ENCODE measurements at places on chromosomes 16 and 17.

- H3K27me3 ChIP-seq: peaks cover 92% of the 10 kb centered on the region
- H3K4me1 ChIP-seq: no peaks in the 10 kb centered on the region
- H3K4me3 ChIP-seq: no peak overlapping the region
- peaks cover 9% of the 10 kb centered on the region for H3K36me3 ChIP-seq
- no peak overlapping the region for H3K27ac ChIP-seq
Observed at GRCh38 chr17:6780886-6781285, 4.9 kb downstream of the FBXO39 start.

- ATAC-seq: no peak
- H3K4me1 ChIP-seq: peaks cover 23% of the 10 kb centered on the region
- H3K4me3 ChIP-seq: no peak overlapping the region
- H3K27me3 ChIP-seq: no peaks in the 10 kb centered on the region
- no peak overlapping the region for H3K27ac ChIP-seq
Observed at GRCh38 chr16:84555418-84556196, 51.1 kb upstream of the MEAK7 start.

DNA sequence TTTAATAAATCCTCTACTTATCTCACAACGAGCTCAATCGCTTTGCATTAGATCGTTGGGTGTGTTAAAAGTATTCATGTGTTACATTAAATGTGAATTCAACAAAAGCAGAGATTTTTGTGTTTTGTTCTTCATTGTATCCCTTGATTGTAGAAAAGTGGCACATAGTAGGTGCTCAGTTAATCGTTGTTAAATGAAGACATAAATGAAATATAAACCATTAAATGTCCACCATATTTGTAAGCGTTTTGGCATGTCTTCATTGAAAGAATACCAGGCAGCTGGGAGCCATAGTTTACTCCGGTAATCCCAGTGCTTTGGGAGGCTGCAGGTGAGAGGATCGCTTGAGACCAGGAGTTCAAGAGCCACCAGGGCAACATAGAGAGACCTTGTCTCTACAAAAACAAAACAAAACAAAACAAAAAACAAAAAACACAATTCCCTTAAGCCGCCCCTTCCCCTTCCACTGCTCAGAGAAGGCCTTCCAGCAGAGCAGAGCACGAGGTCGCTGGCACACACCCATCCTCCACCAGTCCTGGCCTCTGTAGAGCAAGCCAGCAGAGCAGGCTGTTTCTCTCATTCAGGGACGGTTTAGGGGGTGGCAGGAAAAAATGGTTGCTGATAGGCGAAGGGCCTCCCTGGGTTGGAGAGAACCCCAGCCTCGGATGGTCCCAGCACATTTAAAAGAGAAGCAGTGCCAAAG lies 673 bp upstream of the CHD9 start:
- peak overlapping the region; percentile 96 for H3K27ac ChIP-seq
- no peaks in the 10 kb centered on the region for H3K27me3 ChIP-seq

GRCh38 chr17:48647103-48647962 lies 21.2 kb upstream of the HOXB9 start:
- peak; percentile 35 for ATAC-seq
- H3K4me1 ChIP-seq: peaks cover 20% of the 10 kb centered on the region
- peaks cover 69% of the 10 kb centered on the region for H3K27me3 ChIP-seq
- H3K36me3 ChIP-seq: no peaks in the 10 kb centered on the region
- H3K4me3 ChIP-seq: peak overlapping the region; percentile 80

DNA sequence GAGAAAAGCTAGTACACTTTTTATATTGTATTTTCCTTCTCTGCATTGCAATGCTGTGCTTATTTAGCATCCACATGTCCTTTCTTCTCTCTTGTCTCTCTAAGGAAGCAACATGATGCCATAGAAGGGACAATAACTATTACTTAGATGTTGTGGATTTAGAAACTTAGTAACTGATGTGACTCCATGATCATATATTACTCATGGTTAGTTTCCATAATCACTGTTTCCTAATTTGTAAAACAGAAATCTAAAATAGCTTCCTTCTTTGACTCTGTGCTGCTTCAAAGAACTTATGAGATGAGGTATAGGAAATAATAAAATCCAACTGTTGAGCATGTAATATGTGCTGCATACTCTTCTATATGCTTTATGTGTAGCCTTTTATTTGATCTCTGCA lies 6.6 kb upstream of the ABCA5 start:
- peaks cover 23% of the 10 kb centered on the region for H3K27me3 ChIP-seq
- H3K27ac ChIP-seq: no peak overlapping the region
- H3K36me3 ChIP-seq: peaks cover 5% of the 10 kb centered on the region
- H3K4me3 ChIP-seq: no peak overlapping the region
- H3K4me1 ChIP-seq: peaks cover 6% of the 10 kb centered on the region
- ATAC-seq: no peak

DNA sequence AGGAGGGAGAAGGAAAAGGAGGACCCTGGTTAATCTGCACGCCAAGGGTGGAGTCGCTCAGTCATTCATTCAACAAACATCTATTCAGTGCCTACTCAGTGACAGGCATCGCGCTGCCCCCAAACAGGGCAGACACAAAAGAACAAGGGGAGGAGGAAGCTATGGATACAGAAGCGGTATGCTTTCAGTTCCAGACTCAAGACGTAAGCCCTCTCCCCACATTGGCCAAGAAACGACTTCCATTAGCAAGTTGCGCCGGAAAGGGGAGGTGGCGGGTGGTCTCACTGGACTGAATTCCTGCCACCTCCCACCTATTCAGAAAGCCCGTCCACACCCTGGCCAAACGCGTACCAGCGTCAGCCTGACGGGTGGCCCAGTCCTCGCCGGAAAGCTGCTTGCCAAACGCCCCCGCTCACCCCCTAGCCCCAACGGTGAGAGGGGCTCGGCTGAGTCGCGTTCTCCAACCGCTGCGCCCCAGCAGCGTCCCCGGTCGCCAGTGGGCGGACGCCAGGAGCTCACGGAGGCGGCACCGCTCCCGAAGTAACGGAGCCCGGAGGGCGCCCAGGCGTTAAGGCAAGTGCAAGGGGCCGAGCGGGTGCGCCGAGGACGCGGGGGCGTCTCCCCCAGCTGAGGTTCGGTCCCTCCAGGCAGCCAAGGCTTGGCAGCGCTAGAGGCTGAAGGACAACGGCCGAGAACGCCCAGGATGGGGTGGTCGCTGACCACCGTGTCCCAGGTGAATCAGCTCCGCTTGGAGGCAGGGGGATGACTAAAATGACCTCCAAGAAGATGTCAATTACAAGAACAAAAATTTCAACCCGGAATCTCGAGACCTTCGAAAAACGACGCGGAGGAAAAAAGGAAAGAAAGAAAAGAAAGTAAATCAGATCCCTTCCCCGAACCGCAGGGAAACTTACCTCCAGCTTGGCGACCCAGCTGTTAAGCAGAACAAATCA lies 470.7 kb downstream of the SOX9 start:
- no peak for ATAC-seq
- peaks cover 19% of the 10 kb centered on the region for H3K4me1 ChIP-seq
- peaks cover 62% of the 10 kb centered on the region for H3K27me3 ChIP-seq
- no peaks in the 10 kb centered on the region for H3K36me3 ChIP-seq
- H3K27ac ChIP-seq: no peak overlapping the region
- H3K4me3 ChIP-seq: peak overlapping the region; percentile 74

DNA sequence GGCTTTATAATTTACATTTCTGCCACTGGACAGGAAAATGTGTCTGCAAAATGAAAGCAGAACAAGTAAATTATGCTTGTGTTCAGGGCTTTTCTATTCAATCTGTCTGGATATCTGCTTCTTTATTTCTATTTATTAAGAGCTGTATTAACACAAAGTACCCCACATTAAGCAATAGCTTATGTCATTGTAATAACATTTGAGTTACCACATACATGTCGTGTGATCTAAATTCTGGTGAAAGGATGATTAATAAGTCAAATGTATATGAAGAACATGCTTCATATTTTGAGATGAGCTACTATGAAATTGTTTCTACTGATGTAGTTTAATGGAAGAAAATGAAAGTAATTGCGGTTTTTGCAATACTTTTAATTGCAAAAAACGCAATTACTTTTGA lies 238.2 kb downstream of the KCNJ2 start:
- no peak overlapping the region for H3K27ac ChIP-seq
- no peaks in the 10 kb centered on the region for H3K27me3 ChIP-seq
- H3K4me1 ChIP-seq: no peaks in the 10 kb centered on the region
- no peaks in the 10 kb centered on the region for H3K36me3 ChIP-seq
- H3K4me3 ChIP-seq: no peak overlapping the region

DNA sequence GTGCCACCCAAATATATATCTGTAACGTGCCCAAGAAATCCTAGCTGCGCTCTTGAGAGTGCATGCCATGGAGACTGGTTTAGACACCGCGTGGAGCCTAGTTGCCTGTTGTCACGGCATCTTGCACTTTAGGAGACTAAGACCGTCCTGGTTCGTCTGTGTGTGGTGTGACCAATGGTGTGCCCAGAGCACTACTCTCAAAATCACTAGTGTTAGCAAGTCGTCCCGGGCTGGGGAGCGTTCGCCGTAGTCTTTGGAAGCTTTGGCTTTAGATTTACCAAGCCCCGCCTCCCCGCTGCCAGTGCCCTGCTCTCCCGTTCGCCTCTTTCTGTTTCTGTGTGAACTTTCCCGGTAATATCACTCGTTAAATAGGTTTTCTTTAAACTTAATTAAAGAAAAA lies 27.0 kb downstream of the CLUH start:
- peaks cover 27% of the 10 kb centered on the region for H3K36me3 ChIP-seq
- H3K4me1 ChIP-seq: peaks cover 21% of the 10 kb centered on the region
- H3K27ac ChIP-seq: no peak overlapping the region

DNA sequence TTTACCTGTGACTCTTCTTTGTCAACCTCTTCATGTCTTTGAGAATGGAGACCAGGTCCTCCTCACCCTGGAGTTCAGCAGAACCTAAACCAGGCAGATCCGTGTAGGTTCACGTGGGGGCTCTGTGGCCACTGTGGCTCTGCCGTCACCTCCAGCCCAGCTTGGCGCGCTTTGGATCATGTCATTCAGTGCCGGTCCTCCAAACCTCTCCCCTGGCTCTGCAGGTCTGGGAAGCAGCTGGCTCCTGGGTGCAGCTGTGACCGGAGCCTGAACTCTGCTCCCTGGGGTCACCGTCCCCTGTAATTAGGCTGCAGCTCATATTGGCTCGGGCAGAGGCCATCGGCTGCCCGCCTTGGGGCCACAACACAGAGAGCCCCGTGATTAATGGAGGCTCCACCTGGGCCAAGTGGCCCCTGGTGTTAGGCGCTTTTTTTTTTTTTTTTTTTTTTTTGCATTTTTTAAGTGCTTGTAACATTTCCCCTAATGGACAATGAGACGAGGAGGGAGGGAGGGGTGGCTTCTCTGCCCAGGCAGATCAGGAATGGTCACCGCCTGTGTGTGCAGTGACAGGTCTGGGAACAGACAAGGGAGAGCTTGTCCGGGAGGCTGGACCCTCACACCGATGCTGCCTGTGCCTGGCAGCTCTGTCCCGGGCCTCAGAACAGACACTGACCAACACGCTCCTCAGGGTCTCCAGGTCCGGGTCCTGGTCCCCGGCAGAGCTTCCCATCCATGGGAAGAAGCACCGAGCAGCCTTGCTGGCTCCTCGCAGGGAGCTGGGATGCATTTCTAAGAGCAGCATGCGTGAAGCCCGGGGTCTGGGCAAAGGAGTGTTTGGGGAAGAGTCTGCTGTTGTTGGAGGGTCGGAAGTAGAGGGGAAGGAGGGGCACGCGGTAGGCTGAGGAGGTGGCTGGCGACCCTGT lies 247.9 kb downstream of the SEC14L1 start:
- peaks cover 55% of the 10 kb centered on the region for H3K4me1 ChIP-seq
- peak overlapping the region; percentile 79 for H3K4me3 ChIP-seq
- H3K27me3 ChIP-seq: no peaks in the 10 kb centered on the region
- H3K27ac ChIP-seq: peak overlapping the region; percentile 85

DNA sequence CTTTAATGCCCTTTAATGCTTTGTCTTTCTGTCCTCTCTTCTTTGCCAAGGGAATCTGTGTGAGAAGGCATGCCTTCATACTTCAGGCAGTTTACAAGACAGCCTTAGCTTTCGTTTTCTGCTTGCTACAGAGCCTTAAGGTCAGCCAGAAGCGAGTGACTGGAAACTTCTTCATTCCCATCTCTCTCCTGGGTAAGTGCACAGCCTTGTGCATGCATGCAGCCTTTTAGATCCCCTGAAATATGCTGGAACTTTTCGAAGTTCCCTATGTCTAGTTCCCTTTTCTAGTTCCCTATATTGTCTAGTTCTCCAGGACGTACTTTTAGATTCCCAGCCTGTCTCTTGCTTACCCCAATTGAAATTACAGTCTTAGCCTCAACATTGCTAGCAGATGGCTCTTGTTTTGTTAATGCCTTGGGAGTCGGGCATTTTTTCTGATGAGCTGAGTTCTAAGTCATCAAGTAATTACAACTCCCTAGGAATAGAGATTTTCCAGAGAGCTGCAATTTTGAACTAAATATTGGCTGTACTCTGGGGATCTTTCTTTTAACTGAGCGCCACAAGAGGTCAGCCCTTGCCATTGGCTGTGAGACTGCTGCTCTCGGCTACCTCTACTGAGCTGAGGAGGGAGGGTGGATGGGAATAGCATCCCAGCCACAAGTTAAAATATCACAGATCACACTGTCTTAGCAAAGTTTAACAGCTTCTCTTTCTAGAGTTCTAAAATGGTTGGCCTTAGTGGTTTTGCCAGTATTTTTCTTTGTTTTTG lies 22.7 kb upstream of the PPM1D start:
- H3K27me3 ChIP-seq: peaks cover under 1% of the 10 kb centered on the region
- H3K4me1 ChIP-seq: peaks cover 6% of the 10 kb centered on the region
- H3K36me3 ChIP-seq: no peaks in the 10 kb centered on the region
- H3K27ac ChIP-seq: no peak overlapping the region
- H3K4me3 ChIP-seq: peak overlapping the region; percentile 12

- H3K27me3 ChIP-seq: peaks cover 24% of the 10 kb centered on the region
- H3K4me1 ChIP-seq: no peaks in the 10 kb centered on the region
- no peak for ATAC-seq
Observed at GRCh38 chr17:55710410-55710809, 12.3 kb downstream of the TMEM100 start.

- no peak for ATAC-seq
- H3K4me1 ChIP-seq: peaks cover 37% of the 10 kb centered on the region
- no peaks in the 10 kb centered on the region for H3K36me3 ChIP-seq
- peak overlapping the region; percentile 61 for H3K27ac ChIP-seq
Observed at GRCh38 chr17:16293931-16294330, 59.3 kb downstream of the CENPV start.

GRCh38 chr17:14741491-14741890 lies 440.6 kb downstream of the HS3ST3B1 start:
- H3K4me1 ChIP-seq: no peaks in the 10 kb centered on the region
- no peak overlapping the region for H3K4me3 ChIP-seq
- no peak for ATAC-seq
- H3K36me3 ChIP-seq: no peaks in the 10 kb centered on the region
